WERI-Rb-1 (cell line): ENCODE measurements at places on chromosomes 4 and X.

DNA sequence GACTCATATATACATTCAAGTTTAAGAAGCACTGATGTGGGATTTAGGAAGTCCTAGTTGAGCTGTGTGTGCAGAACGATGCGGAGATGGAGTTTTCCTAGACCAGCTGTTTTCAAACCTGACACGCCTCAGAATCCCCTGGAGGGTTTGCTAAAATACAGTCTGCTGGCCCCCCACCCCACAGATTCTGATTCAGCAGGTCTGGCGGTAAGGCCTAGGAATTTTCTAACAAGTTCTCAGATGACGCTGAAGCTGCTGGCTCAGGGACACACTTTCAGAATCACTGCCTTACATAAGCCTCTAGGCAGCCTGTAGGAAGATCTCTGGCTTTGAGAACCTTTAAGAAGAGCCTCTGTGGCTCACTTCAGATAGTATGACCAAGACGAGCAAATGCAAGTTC is 73.1 kb downstream of the PHEX start:
- DNase-seq, result no peak

- no peak for DNase-seq
Observed at GRCh38 chr4:135934026-135934425, 1598.3 kb downstream of the PCDH18 start.

DNA sequence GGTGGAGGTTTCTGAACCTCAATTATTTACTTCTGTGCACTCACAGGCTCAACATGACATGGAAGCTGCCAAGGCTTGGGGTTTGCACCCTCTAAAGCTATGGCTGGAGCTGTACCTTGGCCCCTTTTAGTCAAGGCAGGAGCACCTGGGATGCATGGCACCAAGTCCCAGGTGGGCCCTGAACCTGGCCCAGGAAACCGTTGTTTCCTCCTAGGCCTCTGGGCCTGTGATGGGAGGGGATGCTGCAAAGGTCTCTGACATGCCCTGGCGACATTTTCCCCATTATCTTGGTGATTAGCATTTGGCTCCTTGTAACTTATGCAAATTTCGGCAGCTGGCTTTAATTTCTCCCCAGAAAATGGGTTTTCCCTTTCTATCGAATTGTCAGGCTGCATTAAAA is 726.1 kb upstream of the POU3F4 start:
- no peak for DNase-seq

GRCh38 chr4:174154215-174154854 is 129.1 kb downstream of the FBXO8 start:
- DNase-seq, result no peak

GRCh38 chr4:121112530-121112929 is 40.2 kb upstream of the NDNF start:
- no peak for DNase-seq
